ENCODE measurements at places on chromosomes 16 and 17.

DNA sequence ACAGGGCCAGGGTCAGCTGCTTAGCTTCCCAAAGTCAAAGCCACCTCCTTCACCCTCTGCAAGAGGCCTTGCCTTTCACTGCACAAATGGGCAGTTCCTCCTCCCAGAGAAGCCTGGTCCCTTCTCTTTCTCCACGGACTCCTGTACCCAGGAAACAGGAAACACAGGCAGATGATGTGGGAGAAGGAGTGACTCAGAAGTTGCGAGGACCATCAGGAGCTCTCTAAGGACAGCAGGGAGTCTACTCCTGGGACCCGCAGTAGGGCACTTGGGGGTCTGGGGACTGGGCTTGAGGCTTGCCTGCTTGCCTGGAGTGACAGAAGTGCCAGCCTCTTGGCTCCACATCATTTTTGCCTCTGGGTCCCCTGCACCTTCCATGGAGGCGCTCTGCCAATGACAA, 47.4 kb upstream of the KSR1 start:
- peak; percentile 42 for DNase-seq

DNA sequence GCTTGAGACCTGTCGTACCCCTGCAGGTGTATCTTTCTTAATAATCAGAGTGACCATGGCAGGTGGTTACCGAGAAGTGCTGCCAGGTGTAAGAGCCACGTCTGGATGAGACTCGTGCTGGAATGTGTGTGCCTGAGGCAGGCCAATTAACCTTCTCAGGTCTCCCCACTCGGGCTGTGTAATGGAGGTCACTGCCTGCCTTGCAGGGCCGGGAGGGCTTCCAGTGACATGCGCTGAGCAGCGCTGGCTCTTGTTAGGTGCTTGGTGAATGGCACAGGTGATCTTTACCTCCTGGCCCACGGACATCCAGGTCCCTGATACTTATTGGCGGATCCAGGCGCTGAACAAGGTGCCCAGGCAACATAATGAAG, 4.6 kb upstream of the GSE1 start:
- DNase-seq, result no peak

DNA sequence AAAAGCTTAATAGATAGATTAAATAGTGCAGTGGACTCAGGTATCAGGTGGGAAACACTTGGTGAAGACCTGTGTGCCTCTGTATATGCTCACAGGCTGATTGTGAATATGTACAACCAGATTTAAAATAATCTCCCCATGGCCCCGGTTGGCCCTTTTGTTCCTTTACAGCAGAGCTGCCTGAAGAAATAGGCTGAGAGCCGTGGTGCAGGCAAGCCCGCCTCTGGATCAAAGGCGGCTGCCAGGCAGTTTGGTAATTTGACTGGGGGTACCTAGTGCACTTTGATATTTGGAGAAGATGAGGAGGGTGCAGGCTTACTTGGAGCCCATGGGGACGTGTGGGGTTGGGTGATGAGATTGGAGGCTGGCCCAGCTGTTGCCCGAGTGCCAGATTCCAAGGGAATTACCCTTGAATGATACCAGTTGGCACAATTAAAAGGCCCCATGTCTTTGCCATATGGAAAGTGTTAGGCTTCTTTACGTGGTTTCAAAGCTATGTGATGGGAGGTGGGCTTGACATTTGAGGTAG, 5.0 kb downstream of the NKD1 start:
- no peak for DNase-seq

- no peak for DNase-seq
These were observed 13.5 kb downstream of the MARCHF10 start for GRCh38 chr17:62794666-62794971.

DNA sequence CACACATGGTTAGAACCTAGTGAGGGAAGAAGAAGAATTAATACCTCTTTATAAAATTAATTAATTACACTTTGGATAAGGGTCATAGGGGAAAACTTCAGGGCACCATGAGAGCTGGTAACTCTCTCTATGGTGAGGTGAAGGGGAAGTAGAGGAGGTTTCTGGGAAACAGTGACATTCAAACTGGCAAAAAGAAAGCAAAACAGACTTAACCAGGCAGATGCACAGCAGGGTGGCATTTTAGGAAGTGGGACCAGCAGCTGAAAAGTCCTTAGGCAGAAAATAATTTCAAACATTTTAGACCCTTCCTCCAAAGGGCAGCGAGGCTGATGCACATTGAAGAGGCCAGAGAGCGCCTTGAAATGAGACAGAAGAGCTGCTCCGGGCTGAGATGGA, 157.8 kb downstream of the CDH13 start:
- no peak for DNase-seq

GRCh38 chr16:70250748-70251628, 752 bp downstream of the EXOSC6 start:
- peak; percentile 80 for DNase-seq

DNA sequence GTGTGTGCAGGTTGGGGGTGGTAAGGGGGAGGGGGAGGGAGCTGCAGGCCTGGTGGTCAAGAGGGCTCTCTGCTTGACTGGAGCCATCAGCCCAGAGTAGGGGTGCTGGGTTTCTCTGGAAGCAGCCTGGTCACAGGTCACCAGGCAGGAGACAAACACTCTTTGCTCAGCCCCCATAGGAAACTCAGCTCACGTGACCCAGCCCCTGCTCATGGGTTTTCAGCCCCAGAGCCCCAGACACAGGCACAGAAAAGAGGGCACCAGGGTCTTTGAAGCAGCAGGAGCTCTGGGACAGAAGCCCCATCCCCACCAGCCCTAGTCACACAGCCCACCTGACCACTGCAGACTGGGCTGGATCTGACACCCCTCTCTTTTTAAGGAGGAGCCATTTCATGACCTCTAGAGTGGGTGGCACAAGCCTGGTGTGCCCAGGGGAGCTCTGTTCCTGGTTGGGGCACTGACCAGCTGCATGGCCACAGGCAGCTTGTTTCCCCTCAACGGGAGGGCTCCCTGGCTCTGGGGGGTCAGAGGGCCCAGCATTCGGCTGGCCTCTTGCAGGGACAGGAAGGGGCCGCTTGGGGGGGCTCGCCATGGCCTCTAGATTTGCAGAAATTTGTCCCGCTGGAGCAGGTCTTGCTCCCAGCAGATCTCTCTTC, 13.8 kb upstream of the CD79B start:
- DNase-seq, result no peak

DNA sequence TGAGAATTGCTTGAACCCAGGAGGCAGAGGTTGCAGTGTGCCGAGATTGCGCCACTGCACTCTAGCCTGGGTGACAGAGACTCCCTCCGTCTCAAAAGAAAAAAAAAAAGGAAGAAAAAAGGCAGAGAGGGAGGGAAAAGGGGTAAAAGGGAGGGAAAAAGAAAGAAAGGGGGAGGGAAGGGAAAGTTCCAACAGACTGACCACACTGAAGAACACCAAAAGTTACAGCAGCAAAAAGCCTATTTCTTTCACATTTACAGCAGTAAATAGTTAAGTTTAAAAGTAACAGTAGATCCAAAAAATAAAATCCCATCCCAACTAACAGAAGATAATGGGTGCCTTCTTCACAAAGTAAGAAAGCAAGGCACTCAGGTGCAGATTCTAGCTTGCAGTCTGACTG, 36.9 kb upstream of the C17orf78 start:
- no peak for DNase-seq

- DNase-seq, result peak; percentile 85
These were observed 346.9 kb upstream of the PSMD7 start for GRCh38 chr16:73949574-73950320.

DNA sequence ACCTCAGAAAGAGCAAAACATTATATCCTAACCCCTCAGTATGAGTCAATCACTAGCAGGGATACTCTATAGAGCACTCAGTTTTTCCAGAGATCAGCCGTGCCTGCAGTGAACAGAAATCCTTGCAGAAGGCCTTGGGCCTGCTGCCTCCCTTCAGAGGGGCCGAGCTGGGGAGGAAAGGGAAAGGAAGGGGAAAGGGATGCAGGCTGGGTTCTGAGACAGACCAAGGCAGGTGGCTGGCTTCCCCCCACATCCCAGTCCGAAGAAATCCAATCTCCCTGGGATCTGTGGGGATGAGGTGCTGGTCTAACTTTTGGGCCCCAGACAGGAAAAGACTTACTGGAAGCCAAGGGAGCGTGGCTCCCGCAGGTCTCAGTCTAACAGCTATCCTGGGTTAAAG, 25.3 kb downstream of the SRL start:
- no peak for DNase-seq

GRCh38 chr17:30377574-30378240, 1.0 kb upstream of the CPD start:
- DNase-seq, result no peak

GRCh38 chr16:58471209-58471975, 28.6 kb upstream of the NDRG4 start:
- no peak for DNase-seq

- DNase-seq, result peak; percentile 79
These were observed 12.3 kb downstream of the LRRC3C start for GRCh38 chr17:39939588-39940419.

DNA sequence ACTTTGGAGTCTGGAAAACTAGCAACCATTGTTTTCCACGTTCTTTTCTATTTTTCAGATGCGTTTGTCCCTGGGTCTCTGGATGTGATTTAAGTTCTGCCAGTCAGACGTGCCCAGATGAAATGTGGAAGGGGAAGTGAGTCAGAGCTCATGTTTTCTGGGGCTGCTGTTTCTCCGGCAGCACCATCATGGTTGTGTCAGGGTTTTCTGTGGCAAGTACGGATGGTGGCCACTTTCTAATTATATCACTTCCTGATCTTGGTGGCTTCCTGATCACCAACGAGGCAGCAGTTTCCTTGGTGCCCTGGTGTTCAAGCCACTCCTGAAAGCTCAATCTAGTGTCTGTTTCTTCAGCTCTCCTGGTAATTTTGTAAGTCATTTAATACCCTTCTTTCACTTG, 31.4 kb upstream of the PMFBP1 start:
- peak; percentile 36 for DNase-seq

All from AG20443 (cell line).